ENCODE measurements at places on chromosomes 3 and 15.
A peak's percentile ranks its signal among the peaks of the same experiment; 100 is the strongest.

DNA sequence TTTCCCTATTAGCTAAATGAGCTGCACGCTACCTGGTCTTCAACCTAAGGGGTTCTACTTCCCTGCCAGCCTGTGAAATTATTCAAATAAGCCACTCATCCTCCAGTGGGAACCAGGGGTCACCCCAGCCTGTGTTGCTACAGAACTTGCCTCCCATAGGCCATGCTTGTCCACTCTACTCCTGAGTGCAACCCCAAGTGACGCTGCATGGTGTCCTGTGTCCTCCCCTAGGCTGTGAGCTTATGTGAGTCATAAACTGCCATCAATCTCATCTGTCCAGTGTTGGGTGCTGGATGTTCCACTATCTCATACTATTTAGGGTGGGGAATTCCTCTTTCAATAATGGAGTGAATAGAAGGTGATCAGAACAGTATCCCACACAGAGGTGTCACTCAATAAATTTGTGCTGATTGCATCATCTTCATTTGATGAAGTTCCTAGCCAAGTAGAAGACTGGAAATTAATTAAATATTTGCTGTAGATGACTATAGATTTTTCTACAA is 49.8 kb upstream of the SSR3 start:
- no peak for DNase-seq

DNA sequence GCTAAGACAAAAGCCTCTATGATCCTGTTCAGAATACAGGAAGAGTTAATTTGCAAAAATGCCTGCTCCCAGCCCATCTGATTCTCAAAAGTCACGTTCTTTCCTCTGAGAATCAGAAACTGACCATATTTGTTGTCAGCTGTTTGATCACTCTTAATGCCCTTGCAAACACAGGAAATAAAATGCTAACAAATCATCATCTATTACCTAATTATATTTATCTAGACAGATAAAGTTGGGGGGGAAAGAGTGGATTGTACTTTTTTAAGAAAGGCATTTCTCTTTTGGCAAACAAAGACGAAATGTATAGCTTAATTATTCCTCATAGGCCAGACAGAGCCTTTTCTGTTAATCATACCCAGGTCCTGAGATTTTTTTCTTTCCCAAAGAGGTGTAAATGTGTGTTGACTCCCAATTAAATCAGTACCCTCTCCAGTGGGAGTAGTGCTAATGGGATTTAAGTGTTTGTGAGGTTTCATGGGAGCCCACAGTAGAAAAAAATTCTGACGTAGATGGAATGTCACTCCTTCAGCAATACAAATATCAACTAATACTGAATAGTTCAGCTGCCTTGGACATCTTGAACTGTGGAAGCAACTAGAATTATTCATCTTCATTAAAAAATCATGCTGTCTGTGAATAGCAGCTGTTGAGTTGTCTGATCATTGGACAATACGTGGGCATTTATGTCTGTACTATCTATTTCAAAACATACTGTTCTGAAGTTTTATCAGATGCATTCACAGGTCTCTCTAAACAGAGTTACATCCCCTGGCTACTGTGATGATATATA is 22.5 kb upstream of the BNIP2 start:
- no peak for DNase-seq

DNA sequence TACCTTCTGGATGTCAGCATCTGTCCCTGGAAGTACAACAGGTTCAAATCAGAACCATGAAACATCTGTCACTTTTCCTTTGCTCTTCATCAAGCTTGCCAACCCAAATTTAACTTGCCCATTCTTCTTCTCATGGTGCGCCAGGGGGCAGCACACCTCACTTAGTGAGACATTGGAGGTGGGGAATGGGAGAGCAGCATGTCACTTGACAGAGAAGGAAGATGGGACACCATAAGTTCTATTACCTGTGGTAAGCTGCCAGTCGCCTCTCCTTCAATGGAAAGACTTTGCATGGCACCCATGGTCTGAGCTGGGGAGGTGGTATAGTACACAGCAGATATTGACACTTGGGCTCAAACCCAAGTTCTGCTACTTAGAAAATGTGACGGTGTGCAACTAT is 2.9 kb downstream of the SCN5A start:
- peak; percentile 63 for DNase-seq

DNA sequence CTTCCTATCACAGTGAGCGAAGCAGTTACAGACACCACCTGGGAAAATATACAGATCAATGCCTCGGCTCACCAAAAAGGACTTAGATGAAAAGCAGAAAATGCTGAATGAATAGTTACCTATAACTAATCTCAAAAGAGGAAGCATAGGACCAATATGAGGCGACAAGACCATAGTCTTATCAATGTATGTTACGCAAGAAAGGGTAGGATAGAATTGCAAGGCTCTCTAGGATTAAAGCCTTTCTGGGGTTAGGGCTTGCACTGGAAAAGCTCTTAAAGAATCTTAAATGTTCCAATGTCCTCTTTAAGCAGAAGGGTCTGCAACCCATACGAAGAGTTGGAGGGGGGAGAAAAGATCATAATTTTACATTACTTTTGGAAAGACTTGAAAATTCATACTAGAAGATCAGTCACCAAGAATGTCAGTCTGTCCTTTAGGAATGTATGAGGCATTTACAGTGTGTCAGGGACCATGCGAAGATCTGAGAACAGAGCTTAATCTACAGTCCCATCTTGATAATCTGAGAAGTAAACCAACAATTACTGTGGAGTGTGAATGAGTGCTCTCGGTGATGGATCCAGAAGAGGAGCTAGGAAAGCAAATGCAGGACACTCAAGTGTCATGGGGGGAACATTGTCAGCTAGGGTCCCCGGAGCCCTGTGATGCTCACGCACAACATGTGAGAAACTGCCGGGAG is 185.9 kb downstream of the GREM1 start:
- no peak for DNase-seq

GRCh38 chr3:123198372-123198771 is 3.4 kb upstream of the SEC22A start:
- no peak for DNase-seq

- no peak for DNase-seq
Observed at GRCh38 chr3:153547970-153548369, 385.9 kb downstream of the RAP2B start.

DNA sequence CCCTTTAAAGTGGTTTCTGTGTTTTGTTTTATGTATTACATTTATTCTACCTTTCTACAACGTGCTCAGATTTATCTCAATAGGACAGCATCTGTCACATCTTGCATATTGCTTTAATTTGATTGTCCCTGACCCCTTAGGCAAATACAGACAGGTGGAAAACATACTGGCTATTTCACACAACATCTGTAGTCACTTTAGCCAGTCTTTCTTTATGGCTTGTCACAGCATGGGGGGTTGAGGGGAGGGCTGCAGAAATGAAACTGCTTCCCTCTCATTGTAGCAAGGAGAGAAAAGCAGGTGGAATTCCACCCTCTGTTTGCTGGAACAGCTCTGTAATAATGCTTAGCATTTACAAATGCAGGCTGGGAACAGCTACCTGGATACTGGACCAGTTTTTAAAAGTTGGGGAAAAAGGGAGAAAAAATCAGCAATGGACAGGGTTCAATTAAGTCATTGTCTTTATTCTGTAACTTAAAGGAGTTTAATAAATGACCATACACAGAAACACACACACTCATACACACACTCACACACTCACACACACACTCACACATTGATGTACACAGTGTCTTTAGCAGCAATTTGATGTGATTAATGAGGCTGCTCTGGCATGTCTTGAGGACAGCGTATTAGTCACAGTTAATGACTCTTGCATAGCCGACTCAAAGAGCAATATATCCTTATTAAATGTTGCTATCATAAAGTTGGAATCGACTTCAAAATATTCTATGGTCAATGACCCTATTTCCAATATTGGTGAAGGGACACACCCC is 283.7 kb upstream of the GBE1 start:
- no peak for DNase-seq

DNA sequence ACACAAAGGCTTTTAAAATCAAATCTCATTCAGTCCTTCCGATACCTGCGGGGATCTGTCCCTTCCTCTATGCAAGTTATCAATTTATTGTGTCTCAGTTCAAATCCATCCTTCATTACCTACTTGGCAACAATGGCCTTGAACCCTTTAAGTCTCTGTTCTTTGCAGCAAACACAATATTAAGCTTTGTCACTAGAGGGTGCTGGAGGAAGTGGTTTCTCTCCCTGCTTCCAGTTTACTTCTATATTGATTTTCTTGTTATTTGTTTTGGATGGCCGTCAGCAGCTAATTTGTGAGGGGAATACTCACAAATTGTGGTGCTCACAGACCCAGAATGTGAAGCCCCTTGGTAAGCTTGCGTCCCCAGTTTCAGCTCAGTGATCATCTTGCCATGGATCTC is 278.3 kb downstream of the FGF12 start:
- DNase-seq, result no peak

DNA sequence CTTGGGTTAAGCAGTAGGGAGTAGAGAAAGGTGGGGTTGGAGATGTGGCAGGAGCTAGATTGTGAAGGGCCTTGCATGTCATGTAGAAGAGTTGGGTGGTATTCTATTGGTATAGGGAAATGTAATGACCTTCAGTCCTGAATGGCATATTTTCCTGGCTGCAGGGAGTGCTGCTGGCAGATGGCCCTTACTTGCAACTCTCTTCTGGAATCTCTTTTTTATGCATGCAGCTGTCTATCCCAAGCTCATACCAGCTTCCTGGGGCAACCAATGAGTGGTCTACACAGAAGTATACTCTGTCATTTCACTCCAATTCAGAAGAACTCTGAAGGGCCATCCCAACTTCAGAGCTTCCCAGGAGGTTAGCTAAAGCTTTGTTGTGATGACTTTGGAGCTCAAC is 144.7 kb upstream of the ANKRD28 start:
- no peak for DNase-seq

GRCh38 chr15:56816781-56817180 is 83.5 kb upstream of the ZNF280D start:
- DNase-seq, result no peak

DNA sequence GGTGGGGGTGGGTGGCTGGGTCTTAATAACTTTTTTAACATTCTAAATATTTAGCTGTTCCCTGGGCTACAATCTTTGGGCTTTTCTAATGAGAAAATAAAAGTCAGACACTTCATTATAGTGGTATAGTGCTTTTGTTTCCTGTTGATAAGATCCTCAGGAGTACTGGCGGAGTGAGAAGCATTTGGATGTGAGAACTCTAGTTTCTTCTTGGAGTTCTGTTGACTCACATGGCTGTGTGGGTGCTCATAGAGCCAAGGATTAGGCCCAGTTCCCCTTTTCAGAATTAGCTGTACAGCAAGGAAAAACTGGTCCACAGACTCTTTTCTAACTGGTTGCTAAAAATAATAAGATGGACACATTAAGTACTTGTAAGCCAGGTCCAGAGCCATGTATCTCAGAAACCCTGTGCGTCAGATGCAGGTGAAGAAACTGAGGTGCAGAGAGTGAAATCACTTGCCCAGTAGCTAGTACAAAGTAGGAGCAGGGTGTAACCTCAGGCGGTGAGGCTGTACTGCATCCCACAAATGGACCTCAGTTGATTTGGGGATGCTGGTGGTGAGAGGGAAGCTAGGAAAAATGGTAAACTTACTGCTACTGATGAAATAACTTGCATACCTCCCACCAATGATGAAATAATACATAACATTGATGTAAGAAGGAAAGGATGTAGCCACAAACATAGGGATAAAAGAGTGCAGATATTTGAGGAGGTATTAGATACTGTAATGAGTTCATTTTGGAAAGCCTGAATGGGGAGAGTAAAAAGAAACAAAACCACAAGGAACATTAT is 2.3 kb downstream of the ITPR1 start:
- no peak for DNase-seq

- no peak for DNase-seq
Observed at GRCh38 chr3:125695688-125696087, 100.4 kb upstream of the OSBPL11 start.

DNA sequence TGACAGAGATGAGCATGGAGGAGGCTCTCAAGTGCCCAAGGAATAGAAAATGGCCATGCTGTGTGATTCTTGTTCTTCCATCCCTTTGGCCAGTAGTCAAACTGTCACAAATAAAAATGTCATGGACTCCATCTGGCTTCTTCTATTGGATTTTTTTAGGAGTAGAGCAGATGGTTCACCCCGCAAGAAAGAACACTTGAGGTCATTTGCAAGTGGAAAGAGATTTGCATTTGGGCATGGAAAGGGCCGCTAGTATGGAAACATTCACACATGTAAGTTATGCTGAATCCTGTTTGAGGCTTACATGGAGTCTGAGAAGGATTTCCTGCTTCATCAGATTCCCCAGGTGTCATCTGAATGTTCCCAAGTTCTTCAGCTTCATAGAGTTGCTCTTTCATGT is 53.1 kb upstream of the CFAP161 start:
- DNase-seq, result no peak

- DNase-seq, result peak; percentile 35
Observed at GRCh38 chr3:13850161-13850945, 29.5 kb downstream of the WNT7A start.

GRCh38 chr3:181730934-181731333 is 19.2 kb downstream of the SOX2 start:
- no peak for DNase-seq

DNA sequence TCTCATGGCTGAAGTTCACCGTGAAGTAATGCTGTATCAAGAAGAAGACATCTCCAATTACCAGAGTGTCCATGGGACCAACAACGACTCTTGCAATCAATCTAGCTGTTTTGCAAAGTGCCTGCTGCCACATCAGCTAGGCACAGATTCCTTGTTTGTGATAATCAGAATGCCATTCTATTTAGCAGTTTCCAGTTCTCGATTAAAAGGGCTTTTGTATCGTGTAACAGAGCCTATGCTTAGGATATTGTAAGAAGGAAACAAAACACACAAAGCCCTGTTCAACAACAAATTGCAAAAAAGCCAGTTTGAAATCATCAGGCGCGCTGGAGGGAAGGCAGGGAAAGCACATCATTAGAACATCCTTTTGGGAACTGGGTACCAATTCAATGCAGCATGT is 26.1 kb downstream of the RASGRF1 start:
- no peak for DNase-seq

GRCh38 chr3:112353365-112353764 is 20.4 kb downstream of the CD200 start:
- DNase-seq, result no peak

- DNase-seq, result peak; percentile 45
Observed at GRCh38 chr3:120567370-120568201, 28.6 kb upstream of the NDUFB4 start.

All from A549 (cell line).